Effector memory CD4-positive, alpha-beta T cell (primary cell): ENCODE measurements at places on chromosomes 7 and 10.
A peak's percentile ranks its signal among the peaks of the same experiment; 100 is the strongest.

DNA sequence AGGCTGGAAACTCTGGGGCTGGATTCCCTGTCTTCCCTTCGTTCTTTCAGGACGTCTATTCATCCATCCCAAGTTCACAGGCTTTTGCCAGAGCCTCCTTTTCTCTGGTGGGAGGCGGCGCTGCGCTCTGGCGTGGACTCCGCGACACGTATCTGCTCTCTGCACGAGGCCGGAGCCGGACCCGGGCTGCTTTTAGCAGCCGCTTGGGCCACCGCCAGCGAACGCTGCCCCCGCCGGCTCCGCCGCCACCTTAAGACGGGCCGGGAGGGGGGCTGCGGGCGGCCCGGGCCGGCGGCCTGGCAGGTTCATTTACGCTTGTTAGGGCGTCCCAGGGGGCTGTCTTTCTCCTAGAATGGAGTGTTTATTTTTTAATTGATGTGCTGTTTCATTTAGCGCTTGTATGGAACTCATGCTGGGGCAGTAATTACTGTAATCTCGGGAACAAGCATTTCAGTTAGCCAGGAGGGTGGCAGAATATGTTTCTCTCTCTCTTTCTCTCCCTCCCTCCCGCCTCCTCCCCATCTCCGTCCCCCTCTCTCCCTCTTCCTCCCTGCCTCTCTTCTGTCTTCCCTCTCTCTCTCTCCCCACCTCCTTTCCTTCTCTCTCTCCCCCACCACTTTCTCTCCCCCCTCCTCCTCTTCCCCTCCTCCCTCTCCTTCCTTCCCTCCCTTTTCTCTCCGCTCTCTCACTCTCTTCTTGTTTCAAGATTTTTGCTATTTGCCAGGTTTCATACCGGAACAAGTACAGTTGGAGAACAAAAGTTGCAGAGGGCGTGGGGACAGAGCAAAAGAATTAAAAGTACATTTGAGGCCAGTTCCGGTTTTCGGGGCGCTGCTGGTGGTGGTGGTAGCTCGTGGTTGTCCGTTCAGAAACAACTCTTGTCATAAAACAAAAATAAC is 1.3 kb upstream of the FZD8 start:
- DNase-seq = peak; percentile 2

- no peak for DNase-seq
These were observed 28.3 kb upstream of the CASD1 start for GRCh38 chr7:94481279-94481678.

DNA sequence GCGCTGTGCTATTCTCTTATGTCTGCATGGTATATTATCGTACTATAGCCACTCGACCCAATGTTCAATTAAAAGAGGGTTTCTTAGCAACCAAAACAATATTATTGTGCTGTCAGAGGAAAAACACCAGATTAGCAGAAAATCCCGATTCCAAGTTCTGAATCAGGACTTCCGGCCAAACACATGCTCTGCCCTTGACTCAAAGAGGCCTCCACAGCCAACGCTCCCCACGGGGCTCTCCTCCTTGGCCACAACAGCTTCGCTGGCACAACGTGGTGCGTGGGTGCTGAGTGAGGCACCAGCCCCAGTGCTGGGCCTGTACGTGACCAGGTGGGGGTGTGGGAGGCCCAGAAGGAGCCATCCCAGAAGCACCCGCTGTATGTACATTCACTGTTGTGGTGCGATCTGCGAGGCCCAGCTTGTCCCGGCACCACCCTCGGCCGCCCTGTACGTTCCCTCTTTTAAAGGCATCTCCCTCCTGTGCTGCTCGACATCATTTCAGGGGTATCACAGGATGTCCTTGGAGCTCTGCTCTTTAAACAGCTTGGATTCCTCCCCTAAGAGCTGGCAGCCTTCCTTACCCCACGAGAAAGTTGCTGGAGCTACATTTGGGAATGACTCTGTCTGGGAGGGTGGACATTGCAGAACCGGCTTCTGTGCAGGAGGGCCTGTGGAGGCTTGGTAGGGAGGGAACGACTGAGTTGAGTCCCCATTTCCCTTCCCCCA is 736.2 kb downstream of the PARD3 start:
- DNase-seq = no peak

- no peak for DNase-seq
These were observed 772 bp downstream of the PRDX3 start for GRCh38 chr10:119177708-119178371.

DNA sequence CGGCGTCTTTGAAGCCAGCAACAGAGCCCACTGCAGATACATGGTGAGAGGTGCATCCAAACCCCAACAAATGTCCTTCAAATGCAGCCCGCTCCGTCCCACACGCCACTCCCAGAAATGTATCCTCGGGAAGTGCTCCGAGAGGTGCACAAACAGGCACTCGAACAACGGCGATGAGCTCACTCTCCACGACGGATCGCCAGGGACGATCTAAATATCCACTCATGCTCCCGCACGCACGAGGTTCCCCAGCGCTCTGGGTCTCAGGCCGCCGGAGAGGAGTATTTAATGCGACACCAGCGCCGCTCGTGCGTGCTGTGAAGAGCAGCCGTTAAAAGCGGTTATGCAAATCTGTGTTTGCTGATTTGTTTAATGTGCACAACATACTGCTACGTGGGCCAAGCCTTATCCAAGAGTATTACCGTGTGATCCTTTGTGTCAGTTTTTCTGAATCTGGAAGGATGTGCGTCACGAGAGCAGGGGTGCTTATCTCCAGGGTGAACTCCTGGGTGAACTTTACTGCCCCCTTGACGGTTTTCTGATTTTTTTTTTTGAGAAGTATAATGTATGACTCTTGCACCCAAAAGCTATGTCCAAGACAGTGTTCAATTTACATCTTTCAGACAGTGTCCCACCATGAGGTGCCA is 48.5 kb upstream of the PPP2R2D start:
- DNase-seq = no peak

DNA sequence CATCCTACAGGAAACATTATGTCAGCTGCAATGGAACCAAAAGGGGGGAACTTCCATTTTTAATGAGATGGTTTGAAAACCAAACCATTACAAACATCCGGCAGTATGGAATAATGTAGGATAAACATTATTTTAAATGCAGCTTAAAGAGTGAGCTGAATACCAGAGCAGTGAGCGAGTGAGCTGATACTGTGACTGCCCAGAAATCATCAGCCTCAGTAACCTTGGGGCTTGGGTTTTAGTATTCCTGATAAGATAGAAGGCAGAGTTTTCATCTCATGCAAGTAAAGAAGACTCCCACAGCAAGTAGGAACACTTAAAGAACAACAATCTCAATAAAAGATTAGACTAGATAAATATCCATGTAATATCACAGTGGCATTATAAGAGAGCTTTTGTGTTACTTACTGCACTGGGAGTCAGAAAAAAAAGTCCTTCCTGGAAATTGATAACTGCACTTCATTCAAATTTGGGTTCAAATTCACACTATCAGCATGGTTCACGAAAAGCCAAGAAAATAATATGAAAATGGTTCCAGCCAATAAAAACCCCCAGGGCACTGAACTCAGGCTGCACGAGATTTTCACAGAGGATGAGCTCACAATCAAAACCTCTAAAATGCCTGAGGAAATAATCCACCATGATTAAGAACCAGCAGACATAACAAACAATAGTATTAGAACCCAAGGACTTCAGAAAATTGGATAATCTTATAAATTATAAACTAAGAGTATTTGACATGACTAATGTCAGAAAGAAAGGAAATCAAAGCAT is 115.7 kb downstream of the MTPAP start:
- no peak for DNase-seq

GRCh38 chr10:114577133-114577532 is 80.9 kb downstream of the ABLIM1 start:
- no peak for DNase-seq

GRCh38 chr10:1003884-1004670 is 15.8 kb downstream of the GTPBP4 start:
- DNase-seq = no peak
